ENCODE measurements at places on chromosomes 7 and 10. TPM values are rescaled to one million over a fixed set of nuclear protein-coding genes. Genes with fewer than 3 reads are reported as not detected.

GRCh38 chr7:42907316-42907715 lies 4.6 kb downstream of the C7orf25 start:
- DNase-seq = no peak

DNA sequence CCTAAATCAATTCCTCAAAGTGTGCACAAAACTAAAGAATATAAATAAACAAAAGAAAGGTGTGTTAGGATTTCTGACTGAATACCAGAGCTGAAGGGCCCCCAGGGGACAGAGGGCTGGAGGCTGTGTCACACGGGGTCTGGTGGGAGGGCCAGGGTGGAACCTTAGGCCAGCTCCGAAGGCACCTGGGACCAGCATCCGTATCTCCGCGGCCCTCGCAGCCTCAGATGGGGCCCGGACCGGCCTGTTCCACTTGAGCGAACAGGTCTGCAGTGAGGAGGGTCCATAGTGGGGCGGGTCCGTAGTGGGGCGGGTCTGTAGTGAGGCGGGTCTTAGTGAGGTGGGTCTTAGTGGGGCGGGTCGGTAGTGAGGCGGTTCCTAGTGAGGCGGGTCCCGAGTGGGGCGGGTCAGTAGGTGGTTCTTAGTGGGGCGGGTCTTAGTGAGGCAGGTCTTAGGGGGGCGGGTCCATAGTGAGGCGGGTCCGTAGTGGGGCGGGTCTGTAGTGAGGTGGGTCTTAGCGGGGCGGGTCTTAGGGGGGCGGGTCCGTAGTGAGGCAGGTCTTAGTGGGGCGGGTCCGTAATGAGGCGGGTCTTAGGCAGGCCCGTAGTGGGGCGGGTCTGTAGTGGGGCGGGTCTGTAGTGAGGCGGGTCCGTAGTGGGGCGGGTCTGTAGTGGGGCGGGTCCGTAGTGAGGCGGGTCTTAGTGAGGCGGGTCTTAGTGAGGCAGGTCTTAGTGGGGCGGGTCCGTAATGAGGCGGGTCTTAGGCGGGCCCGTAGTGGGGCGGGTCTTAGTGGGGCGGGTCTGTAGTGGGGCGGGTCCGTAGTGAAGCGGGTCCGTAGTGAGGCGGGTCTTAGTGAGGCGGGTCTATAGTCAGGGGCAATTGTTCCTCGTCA lies 15.1 kb downstream of the GPR146 start:
- DNase-seq = peak; percentile 35

DNA sequence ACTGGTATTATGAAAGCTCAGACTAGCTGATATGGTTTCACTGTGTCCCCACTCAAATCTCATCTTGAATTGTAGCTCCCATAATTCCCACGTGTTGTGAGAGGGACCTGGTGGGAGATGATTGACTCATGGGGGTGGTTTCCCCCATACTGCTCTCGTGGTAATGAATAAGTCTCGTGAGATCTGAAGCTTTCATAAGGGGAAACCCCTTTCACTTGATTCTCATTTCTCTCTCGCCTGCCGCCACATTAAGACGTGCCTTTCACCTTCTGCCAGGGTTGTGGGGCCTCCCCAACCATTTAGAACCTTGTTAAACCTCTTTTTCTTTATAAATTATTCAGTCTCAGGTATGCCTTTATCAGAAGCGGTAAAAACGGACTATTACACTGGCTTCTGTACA lies 40.3 kb downstream of the COL13A1 start:
- DNase-seq = no peak

DNA sequence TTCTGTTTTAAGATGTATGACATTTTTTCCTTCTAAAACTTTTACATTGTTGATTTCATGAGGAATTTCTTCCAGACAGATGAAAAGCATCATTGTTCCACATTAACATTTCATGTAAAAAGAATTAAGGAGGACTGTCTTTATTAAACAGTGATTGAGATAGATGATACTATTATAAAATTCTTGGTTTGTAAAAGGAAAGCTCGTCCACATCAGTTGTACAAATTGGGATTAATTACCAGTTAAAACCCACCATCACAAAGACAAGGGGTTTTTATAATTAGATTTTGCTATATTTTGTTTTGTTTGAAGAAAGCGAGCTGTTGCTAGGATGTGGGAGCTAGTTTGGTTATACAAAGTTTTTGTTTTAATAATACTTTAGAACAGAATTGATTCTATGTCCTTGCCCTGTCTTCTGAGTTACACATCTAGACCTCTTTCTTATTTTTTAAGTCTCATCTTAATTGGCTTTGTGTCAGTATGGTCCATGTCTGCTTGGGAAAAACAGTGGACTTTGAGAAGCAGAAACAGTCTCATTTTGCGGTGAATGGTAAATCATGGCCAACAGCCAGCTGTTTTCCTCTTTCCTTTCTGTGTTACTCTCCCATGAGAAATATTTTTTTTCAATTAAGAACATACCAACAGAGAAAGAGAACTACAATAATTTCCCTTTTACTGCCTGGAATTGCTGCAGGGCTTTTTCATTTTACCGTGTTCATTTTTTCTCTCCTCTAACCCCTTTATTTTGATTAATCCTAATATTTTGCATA lies 3.2 kb downstream of the TES start:
- DNase-seq = peak; percentile 87

DNA sequence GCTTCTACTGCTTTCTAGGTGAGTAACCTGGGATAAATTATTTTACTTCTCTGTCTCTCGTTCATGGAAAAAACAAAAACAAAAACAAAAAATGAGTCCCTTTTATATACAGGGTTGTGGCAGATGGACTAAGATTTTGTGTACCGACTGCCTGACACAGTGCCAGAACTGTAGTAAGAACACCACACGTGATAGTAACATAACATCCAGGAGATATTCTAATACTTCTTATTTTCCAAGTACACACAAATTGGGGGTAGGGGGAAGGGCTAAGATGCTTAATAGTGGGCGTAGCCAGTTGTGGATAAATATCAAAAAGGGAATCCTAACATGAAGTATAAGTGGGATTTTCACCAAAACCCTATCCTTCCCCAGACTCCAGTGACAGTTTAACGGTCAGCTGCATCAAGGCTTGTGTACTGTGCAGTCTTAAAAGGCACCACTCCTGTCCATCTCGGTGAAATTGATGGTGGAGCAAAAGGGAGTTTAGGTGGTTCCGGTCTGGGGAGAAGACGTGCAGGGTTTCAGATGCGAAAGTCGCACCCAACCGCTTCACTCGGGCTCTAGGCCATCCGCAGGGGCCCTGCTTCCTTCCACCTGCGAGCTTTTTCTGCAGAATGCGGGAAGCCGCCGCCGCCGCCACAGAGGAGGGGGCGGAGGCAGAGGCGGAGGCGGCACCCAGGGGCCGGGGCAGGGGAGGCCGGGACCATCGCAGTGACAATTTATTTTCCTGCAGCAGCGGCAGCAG lies at the start of gene STAMBPL1:
TSS of gene STAMBPL1 (plus strand) at position 712 of the 748 bp plus-strand sequence. CDS start 21,464 bp downstream, outside the sequence.
- no peak for DNase-seq

DNA sequence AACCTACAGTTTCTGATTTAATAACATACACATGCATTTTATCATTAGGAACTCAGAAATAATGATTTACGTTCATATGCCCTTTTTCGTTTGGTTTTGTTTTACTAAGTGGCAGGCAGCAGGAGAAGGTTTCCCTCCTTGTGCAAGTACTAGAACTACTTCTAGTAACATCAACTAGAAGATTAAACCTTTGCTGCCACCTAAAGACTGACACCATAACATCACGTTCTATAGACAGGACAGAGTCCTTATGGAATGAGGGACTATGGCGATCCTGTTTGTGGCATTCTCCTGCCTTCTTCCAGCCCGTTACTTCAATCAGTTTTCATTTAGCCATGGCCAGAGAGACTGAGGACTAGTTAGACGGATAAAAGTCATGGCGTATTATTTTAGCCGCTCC lies 53.2 kb downstream of the GAD2 start:
- no peak for DNase-seq

DNA sequence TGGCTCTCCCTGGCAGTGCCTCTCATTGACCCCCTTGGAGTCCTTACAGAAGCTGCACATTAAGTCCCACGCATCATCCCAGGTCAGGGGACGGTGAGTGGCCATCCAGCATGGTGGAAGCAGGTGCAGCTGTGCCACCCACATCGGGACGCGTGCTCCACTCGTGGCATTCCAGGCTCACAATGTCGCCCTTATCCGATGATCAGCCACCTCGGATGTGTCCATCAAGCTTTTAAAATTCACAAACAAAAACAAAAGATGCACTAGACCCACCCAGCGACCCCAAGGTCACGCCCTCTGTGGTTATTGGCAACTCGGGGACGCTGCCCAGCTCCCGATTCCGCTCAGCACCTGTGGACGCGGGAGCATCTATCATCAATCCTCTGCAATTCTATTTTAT lies 530.9 kb downstream of the PTPRN2 start:
- DNase-seq = no peak

DNA sequence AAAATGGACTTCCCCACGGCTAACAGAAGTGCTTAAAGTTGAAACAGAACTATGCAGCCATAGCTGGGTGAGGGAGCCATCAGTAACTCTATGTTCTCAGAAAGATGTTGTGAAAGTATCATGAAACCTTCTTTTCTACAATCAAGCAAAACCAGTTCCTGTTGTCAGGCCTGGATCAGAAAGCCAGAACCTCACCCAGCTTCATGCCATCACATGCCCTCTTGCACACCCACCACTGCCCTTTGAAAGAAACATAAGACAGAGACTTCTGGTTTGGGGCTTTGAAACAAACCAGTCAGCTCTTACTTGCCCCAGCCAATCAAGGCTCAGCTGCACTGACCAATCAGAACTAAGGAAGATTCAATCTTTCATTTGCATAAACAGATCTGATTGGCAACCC lies 230.8 kb upstream of the FERD3L start:
- DNase-seq = no peak

- no peak for DNase-seq
Measured at GRCh38 chr10:4074545-4075407, 289.8 kb upstream of the KLF6 start.

- no peak for DNase-seq
Measured at GRCh38 chr7:39480901-39481300, 85.3 kb upstream of the YAE1 start.

The SLIT1 gene
- not detected for total RNA-seq

The PTTG1IP2 gene
- not detected for total RNA-seq

Measured in lung microvascular endothelial cell (primary cell).